HAP-1 (cell line): ENCODE measurements at places on chromosomes 2 and 18.

DNA sequence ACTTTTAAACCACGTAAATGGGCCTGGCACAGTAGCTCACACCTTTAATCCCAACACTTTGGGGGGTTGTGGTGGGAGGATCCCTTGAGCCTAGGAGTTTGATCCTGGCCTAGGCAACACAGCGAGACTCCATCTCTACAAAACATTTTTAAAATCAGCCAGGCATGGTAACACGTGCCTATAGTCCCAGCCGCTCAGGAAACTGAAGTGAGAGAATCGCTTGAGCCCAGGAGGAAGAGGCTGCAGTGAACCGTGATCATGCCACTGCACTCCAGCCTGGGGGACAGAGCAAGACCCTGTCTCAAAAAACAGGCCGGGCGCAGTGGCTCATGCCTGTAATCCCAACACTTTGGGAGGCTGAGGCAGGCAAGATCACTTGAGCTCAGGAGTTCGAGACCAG lies 12.2 kb downstream of the ROCK1 start:
- DNase-seq = no peak

DNA sequence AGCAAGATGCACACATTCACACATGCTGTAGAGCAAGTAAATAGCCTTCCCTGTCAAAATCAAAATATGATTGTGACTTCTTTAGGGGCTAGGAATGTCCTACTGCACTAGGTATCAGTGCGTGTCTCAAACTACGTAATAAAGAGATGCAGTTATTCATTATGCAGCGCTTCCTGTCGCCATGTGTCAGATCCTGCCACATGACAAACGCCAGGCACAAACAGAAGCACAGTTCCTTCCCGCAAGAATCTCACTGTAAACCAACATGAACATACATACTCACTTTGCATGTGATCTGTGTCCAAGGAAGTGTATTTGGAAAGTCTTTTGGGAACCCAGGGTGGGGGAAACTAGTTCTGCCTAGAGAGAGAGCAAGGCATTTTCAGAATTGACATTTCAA lies 599.9 kb downstream of the RNF144A start:
- no peak for DNase-seq

GRCh38 chr18:23776306-23776705 lies 87.1 kb downstream of the LAMA3 start:
- no peak for DNase-seq

GRCh38 chr2:216373896-216374295 lies 1.6 kb upstream of the MARCHF4 start:
- no peak for DNase-seq

- no peak for DNase-seq
Observed at GRCh38 chr2:88658326-88658725, 31.1 kb upstream of the EIF2AK3 start.

- DNase-seq = no peak
Observed at GRCh38 chr2:223643309-223643708, 41.1 kb upstream of the SCG2 start.

GRCh38 chr2:85704800-85705679 lies 10.9 kb downstream of the GNLY start:
- no peak for DNase-seq

DNA sequence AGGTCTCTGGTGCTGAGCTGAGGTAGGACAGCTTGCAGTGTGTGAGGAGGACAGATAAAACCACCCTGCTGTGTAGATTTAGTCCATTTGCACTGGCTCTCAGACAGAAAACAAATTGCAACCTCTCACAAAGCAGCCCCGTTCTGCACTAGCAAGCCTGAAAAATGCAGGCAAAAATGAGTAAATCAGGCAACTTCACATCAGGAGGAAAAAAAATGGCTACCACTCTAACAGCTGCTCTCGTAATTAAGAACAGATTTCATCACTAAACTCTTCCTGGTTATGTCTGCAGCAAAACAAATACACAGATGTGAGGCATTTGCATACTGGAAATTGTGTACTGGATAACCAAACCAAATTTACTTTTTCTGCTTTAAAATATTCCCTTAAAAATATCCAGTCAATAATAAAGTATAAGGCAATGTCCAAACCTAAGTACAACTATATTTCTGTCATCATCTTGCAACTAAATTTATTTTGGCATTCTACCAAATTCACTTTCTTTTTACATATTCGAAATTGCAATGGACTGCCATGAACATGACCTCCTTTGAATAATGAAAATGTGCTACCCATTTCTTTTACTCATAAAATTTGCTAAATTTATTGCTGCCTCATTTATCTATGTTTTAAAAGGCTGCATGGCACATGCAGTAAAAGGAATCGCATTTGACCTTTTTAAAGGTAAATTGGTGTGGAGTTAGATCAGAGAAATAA lies 157.4 kb downstream of the AFF3 start:
- DNase-seq = no peak

- no peak for DNase-seq
Observed at GRCh38 chr2:96698221-96698861, 41.5 kb downstream of the LMAN2L start.

DNA sequence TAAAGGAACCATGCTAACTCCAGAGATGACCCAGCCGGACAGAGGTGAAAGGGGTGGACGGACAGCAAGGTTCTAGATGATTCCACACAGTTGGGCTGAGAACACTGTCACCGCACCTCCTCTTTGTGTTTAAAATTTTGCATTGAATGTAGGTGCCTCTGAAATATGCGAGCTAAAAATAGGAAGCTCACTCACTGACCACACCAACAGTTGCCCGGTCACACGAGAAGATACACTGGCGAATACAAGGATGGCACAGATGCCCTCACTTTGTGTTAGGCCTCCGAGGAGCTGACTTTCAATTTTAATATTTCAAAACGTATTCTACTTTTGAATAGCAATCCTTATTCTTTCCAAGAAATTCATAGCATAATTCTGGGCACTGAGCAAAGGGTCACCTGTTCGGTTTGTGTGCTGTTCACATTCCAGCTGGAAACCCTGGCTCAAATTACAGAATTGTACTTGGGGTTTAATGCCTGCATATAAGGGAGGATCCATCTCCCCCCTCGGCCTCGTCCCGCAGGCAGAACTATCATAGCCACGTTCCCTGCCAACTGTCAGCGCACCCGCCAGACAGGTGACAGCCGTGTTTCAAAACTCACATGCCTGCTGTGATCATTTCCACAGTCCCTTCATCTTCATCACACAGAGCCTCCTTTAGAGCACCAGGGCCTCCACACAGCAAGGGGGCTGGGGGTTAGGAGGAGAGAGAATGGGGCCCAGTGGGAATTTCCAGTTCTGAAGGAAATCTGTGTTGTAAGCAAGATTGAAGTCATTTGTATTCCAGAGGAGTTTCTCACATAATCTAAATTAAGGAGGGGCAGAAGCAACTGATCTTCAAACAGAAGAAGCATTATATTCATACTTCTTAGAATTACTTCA lies 48.2 kb downstream of the ADI1 start:
- DNase-seq = no peak

DNA sequence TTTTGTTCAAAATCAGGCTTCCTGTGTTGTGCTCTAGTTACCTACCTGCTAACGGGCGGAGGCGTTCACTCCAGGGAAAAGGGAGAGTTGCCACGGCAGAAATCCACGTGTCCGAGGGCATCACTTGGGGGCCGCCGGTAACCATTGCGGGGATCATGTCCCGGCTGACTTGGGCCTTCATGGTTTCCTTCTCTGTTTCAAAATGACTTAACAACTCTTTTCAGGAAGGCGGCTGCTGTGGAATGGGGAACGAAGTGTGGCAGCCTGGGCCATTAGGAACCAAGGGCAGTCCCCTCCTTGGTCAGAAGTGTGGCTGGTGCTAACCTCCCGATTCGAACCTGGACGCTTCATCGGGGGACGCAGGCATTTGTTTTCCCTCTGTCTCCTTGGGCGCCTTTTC lies 56.8 kb downstream of the INPP5D start:
- no peak for DNase-seq

GRCh38 chr2:72887032-72887739 lies at the start of gene SPR:
SPR (plus strand) TSS chr2:72887408; CDS start chr2:72887433, 25 bp downstream.
- peak; percentile 85 for DNase-seq

- DNase-seq = no peak
Observed at GRCh38 chr2:16135913-16136310, 195.6 kb downstream of the MYCN start.

GRCh38 chr18:46488471-46489213 lies 168.4 kb downstream of the LOXHD1 start:
- no peak for DNase-seq

- DNase-seq = no peak
Observed at GRCh38 chr18:2776601-2777000, 70.2 kb upstream of the EMILIN2 start.

- no peak for DNase-seq
Observed at GRCh38 chr18:48138660-48139430, 208.4 kb upstream of the SMAD2 start.

- DNase-seq = no peak
Observed at GRCh38 chr2:222054813-222055212, 244.0 kb downstream of the PAX3 start.

DNA sequence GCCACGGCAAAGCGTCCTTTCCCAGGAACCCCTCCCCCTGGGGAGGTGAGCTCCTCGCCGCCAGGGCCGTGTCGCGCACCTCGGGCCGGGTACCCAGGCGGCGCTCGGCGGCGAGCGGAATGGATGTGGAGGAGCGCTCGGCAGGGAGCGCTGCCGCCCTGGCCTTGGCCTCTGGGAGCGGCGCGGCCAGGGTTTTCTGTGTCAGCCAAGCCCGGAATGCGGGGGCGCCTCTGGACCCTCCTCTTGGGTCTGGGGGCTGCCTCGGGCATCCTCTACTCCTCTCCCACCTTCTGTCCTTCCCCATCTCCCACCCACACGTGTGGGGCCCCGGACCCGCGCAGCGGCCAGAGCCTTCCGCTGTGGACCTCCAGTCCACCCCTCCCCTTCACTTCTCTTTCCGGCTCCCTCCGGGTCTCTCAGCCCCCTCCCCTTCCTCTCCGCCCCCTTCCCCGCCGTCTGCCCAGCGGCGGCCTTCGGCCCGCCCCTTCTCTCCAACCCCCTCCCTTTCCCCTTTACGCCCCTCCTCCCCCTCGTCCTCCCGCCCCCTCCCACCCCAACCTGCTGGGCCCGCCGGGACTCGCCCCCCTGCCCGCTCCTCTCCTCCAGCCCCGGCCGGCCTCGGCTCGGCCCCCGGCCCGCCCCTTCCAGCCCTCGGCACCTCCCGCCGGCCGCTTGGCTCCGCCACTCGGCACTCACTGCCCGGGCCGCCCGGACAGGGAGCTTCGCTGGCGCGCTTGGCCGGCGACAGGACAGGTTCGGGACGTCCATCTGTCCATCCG lies at the start of gene MERTK:
Gene MERTK (plus strand): TSS at position 684 of the 779 bp plus-strand sequence. CDS start 129 bp downstream, outside the sequence.
- peak; percentile 88 for DNase-seq

- no peak for DNase-seq
Observed at GRCh38 chr18:40708726-40709125, 1246.3 kb upstream of the PIK3C3 start.

GRCh38 chr2:144510294-144510991 lies 9.5 kb downstream of the ZEB2 start:
- DNase-seq = peak; percentile 84

DNA sequence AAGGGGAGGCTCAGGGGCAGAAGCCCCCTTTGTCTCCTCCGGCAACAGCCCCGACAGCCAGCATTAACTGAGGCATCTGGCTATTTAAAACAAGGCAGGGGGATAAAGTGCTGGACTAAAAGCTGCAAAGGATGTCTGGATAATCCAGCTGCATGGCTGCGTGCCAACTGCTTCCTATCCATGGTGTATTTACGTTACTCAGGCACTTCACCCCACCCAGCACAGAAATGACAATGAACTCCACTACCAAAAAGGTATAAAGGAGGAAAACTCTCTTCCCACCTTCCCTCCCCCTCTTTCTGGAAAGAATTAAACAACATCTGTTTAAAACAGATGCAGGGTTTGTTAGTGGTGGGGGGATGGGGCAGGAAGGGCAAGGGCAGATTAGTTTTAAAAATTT lies 82.5 kb downstream of the SPRED2 start:
- peak; percentile 88 for DNase-seq

DNA sequence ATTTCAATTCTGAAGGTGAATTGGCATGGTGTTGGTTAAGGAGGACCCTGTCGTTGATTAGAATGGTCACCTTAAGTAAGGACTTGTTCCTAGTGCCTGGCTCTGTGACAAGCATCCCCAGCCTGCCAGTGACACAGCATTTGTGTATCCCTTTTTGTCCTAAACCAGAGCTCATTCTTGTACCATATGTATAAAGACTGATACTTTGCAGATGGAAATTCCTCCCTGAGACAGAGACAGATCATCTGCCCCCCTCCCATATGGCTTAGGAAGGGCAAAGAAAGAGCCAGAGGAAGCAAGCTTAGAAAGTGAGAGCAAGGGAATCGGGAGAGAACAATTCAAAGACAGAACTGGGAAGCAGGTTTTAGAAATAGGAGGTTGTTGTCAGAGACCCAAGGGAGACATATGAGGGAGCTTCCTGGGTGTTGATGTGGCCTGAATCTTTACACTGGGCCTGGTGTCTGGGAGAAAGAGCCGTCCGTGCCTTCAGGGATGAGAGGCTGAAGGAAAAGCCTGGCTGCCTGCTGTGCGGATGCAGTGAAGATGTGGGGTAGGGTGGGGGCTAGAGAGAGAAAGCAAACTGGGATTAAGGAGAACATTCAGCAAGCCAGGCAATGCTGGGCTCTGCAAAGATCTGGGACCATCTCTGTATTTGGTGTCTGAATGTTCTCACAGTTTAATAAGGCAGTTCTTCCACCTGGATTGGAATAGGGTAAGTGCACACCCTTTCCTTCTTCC lies 13.2 kb upstream of the CHRNA1 start:
- no peak for DNase-seq

GRCh38 chr2:66555091-66555490 lies 120.2 kb downstream of the MEIS1 start:
- DNase-seq = no peak

DNA sequence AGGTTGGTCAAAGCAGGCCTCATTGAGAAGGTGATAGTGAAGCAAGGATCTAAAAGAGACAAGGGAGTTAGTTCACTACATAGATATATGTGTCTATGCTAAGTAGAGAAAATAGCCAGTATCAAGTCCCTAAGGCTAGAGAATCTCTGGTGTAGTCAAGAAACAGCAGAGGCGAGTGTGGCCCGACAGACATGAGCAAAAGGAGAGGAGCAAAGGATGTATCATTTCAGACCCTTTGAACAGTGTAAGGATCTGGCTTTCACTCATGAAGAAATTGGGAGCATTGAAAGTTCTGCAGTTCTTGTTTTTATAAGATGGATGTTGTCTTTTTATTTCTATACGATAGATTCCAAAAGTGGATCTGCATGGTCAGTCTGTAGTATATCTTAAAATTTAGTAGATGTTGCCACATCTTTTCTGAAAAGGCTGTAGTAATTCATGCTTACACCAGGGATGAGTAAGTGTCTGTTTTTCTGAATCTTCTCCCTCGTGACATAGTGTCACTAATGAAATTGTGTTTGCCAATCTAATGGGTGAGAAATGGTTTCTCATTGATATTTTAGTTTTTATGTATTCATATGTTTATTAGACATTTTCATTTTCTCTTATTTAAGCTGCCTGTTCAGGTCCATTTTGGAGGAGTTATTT lies 18.8 kb downstream of the SP100 start:
- no peak for DNase-seq

DNA sequence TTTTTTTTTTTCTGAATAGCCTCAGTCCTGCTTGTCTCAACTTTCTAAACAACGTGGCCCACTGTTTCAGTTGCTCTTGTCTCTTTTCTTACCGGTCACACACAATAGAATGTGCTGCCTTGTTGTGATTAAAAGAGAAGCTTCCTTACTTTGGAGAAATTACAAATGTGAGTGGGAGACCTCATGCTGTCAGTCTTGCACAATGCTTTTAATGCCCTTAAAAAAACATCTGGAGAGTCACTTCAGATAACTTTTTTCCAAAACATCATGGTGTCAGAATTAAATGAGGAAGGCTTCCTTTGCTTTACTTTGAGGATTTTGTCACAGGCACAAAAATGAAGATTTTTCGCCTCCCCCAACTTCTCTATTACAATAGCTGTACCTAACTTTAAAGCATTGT lies 37.7 kb downstream of the LHCGR start:
- DNase-seq = no peak
